ENCODE measurements at places on chromosomes 6 and 20.

DNA sequence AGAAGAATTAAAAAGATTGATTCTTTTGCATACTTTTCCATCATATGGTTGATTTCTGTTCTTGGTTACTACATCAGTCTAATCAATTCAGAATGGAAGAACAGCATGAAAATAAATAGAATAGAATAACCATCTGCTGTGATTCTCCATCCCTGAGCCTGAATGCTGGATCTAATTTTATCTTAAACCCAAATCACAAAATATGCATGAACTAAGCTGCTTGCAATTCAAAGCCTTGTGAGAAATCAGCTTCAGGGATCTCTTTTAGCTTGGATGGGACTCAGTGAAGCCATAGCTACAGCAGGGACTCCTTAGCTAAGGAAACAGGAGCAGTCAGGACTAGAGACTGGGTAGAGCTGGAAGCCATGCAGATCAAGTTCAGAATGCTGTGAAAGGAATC lies 74.1 kb downstream of the TPBG start:
- no peak for DNase-seq

DNA sequence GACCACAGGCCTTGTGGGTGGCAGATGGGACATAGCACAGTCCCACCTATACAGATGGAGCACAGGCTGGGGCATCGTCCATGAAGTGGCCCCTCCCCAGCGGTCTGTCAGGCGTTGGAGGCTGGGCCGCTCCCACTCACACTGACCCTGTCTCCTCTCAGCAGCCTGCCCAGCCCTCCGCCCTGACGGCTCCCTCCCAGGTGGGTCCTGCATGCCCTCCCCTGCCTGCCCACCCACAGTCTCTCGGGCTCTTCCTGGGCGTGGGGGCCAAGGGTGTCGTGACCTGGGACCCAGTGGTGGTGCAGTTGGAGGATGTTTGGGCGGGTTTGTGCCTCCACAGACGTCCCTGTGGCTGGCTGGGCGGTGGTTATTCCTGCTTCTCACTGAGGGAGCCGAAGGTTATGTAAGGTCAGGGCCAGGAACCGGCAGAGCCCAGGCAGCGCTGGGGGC lies 22.3 kb downstream of the COL20A1 start:
- no peak for DNase-seq

GRCh38 chr6:34378470-34378869 lies 14.0 kb downstream of the NUDT3 start:
- DNase-seq: no peak

DNA sequence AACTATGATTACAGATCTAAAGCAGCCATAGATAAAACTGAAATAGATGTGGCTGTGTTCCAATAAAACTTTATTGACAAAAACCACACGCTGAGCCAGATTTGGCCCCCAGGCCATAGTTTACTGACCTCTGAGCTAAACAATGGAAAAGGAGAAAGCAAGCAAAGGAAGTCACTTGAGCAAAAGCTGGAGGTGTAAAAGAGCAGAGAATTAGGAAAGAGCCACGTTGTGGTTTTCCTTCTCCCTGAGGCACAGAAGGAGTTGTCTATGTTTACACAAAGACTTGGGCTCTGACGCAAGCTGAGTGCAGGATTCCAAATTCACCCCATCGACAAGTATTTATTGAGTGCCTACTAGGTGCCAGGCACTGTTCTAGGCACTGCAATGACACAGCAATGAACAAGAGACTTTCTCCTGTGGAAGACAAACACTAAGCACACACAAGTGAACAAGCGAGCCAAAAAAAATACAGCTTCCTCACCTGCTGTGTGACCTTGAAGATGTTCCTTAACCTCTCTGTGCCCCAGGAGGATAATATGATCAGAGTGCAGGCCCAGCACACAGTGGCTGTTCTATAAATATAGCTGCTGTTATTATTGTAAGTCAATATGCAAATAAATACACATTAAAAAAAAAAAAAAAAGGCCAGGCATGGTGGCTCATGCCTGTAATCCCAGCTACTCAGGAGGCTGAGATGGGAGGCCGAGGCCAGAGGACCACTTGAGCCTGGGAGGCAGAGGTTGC lies 75.4 kb upstream of the PTPN1 start:
- DNase-seq: peak; percentile 9

GRCh38 chr20:44014807-44015732 lies 100.4 kb downstream of the TOX2 start:
- DNase-seq: no peak

GRCh38 chr6:1297746-1298145 lies 14.2 kb upstream of the FOXQ1 start:
- DNase-seq: no peak

- no peak for DNase-seq
Measured at GRCh38 chr6:147991961-147992360, 350.7 kb upstream of the SASH1 start.

DNA sequence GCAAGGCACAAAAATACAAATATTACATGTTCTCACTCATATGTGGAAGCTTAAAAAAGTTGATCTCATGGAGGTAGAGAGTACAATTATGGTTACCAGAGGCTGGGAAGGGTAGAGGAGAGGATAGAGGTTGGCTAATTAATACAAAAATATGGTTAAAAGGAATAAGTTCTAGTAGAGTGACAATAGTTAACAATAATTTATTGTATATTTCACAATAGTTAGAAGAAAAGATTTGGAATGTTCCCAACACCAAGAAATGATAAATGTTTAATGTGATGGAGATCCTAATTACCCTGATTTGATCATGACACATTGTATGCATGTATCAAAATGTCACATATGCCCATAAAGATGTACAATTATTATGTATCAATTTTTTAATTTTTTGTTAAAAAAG lies 1.8 kb downstream of the ALDH8A1 start:
- no peak for DNase-seq

DNA sequence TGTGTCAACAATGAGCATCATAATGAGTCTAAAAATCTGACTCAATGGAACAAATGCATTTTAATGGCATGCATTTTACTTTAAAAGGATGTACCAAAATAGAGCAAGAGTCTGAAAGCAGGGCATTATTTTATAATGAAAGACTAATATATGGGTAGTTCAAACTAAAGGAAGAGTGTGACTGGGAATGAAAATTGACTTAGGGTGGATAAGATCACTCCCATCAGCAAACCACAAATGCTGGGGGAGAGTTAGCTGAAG lies 114.7 kb downstream of the SOX4 start:
- no peak for DNase-seq

- peak; percentile 8 for DNase-seq
Measured at GRCh38 chr20:63330940-63331339, 30.2 kb downstream of the CHRNA4 start.
